ENCODE measurements at places on chromosomes 7 and 10.

DNA sequence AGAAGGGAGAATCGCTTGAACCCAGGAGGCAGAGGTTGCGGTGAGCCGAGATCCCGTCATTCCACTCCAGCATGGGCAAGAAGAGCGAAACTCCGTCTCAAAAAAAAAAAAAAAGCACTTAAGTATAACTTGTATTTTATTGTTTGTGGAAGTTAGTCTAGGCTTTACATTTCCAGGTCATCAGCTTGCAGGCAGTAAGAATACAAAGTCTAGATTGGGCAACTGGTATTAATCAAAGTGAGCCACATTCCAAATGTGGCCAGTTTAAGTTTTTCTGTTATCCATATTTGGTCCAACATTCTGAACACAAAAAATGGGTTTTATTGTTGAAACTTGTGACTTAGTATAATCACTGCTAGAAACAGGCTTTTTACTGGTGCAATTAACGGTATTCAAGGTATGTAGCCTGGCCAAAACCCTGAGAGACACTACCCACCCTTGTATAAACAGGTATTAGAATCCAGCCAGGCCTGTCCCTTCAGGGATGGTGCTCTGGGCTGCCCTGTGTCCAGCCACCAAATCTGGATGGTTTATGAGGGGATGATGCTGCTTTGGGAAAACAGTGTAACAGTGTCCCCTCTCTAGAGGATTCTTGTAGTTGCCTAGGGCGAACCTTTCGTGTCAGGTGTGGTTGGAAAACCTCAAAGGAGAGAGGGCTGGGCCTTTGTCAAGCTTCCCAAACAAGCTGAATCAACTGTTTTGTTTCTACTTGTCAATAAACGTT, 122.1 kb upstream of the EFCAB10 start:
- DNase-seq = no peak

DNA sequence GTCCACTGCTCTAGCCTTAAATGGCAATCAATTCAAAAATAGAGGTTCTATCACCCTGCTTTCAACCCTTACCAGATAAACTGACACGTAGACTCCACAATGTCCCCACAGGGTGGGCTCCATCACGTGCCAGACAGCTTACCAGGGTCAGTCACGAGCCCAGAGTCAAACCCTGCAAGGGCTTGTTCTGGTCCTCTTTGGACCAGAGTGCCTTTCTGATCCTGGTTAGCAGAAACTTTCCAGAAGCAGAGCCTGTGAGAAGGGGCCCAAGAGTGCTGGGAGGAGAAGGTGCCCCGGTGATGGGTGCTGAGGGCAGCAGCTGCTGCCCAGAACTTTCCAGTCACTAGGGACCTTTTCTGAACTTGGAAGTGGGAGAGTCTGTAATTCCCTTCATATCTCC, 354 bp upstream of the GIMAP5 start:
- no peak for DNase-seq

- no peak for DNase-seq
Measured at GRCh38 chr10:124918191-124918830, 23.6 kb upstream of the ZRANB1 start.

DNA sequence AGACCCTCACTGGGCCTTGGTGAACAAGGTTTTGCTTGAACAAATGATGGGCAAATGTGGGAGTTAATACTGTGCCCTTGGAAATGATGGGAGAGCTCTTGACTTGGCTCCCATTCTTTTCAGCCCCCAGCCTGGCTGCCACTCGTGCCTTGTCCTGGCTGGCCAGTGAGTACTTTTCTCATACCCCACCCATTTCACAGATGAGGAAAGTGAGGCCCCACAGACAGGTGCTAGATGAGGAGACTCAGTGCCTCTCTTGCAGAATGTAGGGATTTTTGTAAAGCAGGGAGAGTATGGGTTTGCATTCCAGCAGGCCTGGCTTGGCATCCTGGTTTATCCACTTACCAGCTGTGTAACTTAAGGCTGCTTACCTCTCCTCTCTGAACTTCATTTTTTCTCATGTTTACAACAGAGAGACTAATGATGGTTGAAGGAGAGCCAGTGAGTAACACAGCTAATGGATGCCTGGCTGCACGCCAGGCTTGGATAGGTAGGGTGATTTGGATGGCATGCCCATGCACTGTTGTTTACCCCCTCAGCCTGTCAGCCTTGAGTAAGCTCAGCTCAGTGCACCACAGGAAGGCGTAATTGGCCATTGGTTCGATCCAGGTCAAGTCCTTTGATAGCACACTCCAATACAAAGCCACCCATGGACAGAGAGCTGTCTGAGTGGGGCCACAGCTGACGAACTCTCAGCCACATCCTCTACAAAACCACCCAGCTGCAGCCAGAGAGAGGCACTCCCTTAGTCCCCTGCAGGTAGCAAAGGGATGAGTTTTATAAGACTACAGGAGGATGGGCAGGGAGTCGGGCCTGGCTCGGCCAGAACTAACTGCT, 436.8 kb downstream of the RPS24 start:
- DNase-seq = peak; percentile 10

GRCh38 chr10:18158773-18159265, 18.6 kb downstream of the CACNB2 start:
- peak; percentile 66 for DNase-seq

DNA sequence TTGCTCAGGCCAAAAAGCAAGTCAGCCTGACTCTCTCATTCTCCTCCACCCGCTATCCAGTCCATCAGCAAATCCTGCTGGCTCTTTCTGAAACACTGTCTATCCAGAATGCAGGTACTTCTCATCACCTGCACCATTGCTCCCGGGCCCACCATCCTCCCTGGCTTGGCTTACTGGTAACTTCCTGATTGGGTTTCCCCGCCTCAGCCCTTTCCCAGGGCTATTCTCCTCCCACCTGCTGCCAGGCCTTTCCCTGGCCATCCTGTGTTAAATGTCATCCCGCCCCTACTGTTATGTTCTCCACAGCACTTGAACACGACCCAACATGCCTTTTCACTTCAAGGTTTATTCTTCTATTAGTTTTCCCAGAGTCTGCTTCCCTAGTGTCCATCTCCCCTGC, 124.0 kb downstream of the CNNM2 start:
- DNase-seq = peak; percentile 26

GRCh38 chr7:95725205-95725604, 47.1 kb upstream of the DYNC1I1 start:
- peak; percentile 54 for DNase-seq

GRCh38 chr7:47685151-47685550, 103.2 kb upstream of the TNS3 start:
- DNase-seq = no peak

GRCh38 chr10:60291344-60291930, 98.2 kb downstream of the ANK3 start:
- DNase-seq = peak; percentile 46

DNA sequence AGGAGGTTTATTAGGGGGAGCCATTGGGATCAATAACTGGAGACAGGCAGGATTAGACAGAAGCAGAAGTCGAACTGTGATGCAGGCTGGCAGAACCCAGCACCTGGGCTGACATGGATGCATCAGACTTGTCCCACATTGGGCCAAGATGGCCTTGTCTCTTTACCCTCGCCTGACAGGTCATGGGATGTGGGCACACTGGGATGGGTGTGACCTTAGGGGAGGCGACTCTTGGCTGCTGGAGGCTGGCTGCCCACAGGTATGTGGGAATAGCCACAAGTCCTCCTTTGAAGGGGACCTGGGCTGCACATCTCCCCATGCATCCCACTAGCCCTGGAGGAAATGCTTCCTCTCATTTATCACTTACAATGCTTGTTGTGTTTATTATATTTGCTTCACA, 17.3 kb downstream of the NFE2L3 start:
- DNase-seq = no peak

Data from cerebellar cortex (tissue), 1 donor.